GM20000 (cell line): ENCODE measurements at places on chromosomes 11 and 22.

- no peak for DNase-seq
Measured at GRCh38 chr11:118046964-118047700, 29.7 kb upstream of the TMPRSS4 start.

DNA sequence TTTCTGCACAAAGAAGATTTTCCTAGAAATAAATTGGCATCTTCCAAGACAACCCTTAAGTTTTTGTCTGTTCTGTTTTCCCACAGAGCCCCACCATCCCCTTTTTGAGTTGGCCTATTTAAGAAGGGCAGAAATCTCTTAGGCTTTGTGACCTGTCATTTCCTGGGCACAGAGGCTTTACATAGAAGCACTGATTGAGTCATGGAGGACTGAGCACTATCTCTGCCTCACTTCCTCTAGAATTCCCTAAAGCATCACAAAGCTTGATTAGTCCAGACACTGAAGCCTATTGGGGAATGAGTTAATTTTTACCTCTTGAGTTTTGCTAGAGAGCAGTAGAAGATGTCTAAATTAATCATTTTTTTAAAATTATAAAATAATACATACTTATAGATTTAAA is 25.4 kb downstream of the TRIM44 start:
- no peak for DNase-seq

DNA sequence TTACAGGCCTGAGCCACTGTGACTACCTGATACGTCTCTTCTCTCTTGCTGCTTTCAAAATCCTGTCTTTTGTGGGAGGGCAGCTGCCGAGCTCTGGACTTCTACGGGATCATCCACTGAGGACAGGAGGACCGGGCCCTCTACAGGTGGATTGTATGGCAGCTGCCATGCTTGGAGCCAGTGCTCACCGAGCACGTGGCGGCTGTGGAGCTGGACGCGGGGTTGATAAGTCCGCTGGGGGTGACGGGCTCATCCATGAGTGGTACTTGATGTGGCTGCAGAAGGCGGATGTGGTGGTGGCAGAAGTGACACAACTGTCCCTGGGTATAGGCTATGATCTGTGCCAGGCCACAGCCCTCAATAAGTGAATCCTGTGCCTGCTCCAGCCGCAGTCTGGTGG is 1.8 kb upstream of the CYP2D6 start:
- no peak for DNase-seq

DNA sequence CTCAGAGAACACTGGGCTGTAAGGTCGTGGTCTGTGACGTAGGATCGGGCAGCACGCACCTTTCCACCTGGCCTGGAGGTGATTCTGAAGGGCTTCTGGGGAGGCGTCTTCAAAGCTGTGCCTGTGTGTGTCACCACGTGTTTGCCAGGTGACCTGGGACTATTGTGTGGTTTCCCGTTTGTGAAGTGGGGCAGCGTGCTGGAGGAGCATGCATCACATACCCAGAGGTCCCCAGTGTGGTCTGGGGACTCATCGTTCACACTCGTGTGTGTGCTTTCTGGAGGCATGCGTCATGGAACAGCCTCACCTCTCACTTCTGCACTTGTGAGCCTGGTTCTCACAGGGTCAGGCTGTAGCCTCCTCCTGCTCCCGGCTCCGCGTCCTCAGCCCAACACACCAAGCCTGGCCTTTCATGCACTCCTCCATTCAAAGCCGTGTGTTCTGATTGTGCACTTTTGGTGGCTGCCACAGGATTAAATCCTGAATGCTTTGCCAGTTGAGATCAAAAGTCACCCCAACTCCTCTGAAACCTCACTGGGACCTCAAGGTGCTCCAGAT is 106.3 kb downstream of the KCNQ1OT1 start:
- DNase-seq = no peak

DNA sequence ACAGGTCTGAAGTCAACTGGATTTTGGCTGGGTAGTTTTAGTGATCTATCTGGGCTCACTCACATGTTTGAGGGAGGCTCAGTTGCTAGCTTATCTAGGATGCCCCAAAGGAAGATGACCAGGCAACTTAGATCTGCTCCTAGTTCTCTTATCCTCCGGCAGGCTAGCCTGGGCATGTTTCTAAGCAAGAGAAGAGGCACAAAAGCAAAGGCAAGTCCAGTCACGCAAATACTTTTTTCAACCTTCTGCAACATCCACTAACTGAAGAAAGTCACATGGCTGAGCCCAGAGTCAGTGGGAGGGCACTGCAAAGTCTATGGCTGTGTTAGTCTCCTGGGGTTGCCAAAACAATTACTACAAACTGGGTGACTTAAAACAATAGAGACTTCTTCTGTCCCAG is 32.9 kb upstream of the FSHB start:
- no peak for DNase-seq

DNA sequence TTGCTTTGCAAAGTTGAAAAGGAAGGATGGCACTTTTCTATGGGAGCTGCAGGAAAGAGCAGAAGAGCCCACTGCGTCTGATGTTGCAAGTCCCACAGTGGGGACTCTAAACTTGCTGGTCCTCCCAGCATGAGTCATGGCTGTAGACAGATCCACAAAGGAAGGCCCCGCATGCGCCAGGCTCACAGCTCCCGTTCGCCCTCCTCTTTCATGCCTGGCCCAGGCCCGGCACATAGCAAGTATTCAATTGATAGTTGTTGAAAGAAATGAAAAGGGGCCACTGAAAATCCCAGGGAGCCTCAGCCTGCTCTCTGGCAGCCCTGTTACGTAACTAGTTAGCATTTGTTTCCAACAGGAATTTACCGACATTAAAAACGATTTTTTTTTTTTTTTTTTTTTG is 18.9 kb downstream of the AP1B1 start:
- no peak for DNase-seq

DNA sequence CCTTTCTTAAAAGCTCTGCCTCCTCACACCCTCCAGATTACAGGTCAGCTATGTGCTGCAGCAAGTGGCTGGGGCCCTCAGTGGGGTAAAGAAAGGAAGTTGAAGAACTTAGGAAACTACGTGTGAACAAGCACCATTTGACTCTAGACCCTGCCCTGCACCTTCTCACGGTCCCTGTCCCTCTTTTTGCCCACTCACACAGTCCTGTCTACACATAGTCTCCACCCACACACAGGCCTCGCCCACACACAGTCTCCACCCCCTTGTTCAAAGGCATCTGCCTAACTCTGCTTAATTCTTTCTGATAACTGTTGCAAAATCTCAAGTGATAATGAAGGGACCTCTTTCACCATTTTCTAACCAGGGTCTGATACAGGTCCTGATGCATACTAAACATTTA is 59.0 kb downstream of the TMPRSS5 start:
- DNase-seq = no peak

- DNase-seq = no peak
Measured at GRCh38 chr22:41922328-41922727, 4.3 kb downstream of the TNFRSF13C start.

DNA sequence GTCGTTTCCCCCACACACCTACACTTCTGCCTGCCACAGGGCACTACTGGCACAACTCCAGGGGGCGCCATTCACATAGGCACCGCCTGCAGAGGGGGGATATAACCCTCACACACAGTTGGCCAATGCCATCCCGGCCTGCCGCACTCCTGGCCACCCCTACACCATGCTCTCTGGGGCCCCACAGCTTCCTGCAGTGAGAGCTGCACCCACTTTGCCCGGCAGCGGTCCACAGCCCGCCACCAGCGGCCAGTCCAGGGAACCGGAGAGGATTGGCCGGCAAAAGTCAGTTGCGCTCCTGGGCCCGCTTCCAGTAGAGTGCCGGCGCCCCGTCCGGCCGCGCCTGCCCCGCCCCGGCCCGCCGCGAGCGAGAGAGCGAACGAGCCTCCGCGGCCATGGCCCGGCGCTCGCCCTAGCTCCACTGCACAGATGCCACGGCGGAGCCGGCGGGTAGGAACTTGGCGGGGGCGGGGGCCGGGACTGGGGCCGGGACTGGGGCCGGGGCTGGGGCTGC is 25.6 kb upstream of the SUSD2 start:
- DNase-seq = peak; percentile 84

GRCh38 chr22:35785181-35785923 is 67.7 kb downstream of the APOL5 start:
- DNase-seq = no peak

DNA sequence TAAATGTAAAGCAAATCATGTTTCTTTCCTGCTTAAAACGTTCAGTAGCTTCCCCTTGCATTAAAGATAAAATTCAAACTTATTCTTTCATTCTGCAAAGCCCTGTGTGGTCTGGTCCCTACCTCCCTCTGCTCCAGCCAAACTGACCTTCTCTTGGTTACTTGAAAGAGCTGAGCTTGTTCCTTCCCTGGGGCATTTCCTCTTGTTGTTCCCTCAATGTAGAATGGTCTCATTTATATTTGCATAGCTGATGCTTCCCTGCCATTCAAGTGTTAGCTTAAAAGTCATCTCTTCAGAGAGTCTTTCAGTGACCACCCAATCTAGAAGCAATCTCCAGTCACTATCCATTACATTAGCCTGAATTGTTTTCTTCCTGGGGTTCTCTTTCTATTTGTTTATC is 1618.5 kb upstream of the TENM4 start:
- DNase-seq = no peak

DNA sequence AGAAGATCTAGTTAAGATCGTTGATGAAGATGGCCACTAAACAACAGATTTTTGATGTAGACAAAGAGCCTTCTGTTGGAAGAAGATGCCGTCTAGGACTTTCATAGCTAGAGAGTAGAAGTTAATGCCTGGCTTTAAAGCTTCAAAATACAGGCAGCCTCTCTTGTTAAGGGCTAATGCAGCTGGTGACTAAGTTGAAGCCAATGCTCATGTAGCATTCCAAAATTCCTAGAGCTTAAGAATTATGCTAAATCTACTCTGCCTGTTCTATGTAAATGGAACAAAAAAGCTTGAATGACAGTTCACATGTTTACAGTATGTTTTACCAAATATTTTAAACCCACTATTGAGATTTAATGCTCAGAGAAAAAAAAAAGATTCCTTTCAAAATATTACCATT is 492.6 kb downstream of the CNTN5 start:
- DNase-seq = no peak

DNA sequence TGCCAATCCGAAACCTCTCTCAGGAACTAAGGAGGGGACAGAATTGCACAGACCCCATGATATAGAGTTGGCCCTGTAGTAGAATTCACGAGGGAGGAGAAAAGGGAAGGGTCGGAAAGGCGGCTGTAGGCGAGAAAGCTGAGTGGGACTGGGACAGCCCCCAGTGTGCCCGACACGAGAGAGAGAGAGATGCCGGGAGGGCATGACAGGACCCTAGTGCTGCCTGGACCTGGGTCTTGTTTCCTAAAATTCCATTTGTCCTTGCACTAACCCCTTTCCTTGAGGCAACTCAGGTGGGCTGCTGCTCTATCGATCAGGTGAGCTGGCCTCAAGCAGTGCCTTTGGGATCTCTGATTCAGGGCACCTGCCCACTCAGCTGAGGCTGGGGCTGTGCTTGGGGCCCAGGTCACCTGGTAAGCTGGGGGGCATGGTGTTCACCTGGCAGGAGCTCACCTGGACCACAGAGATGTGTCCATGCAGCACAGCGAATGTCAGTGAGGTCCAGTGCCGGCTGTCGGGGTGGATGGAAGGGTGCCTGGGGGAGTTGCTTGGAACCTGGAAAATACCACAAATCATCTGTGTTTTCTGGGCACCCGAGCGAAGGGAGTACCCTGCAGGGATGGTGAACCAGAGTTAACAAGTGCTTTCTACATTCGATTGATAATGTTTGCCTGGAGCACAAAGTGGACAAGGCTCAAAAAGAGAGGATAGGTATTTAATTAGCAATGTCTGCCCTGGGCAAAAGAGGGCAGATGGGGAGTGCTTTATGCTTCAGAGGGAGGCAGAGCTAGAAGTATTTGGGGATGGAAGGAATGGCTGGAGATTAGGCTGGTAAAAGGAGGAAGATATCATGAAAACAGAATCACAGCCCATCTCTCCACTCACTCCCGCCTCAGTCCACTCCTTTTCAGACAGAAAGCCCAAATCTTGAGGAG is 61.6 kb downstream of the NAT10 start:
- DNase-seq = no peak

DNA sequence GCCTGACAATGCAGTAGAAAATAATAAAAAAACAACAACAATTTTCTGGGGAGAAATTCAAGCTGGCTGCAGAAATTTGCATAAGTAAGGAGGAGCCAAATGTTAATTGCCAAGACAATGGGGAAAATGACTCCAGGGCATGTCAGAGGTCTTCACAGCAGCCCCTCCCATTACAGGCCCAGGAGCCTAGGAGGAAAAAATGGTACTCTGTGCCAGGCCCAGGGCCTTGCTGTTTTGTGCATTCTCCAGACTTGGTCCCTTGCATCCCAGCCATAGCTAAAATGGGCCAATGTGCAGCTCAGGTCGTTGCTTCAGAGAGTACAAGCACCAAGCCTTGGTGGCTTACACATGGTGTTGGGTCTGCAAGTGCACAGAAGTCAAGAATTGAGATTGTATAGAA is 45.5 kb downstream of the MS4A2 start:
- no peak for DNase-seq
